ENCODE measurements at places on chromosomes 11 and 22.

DNA sequence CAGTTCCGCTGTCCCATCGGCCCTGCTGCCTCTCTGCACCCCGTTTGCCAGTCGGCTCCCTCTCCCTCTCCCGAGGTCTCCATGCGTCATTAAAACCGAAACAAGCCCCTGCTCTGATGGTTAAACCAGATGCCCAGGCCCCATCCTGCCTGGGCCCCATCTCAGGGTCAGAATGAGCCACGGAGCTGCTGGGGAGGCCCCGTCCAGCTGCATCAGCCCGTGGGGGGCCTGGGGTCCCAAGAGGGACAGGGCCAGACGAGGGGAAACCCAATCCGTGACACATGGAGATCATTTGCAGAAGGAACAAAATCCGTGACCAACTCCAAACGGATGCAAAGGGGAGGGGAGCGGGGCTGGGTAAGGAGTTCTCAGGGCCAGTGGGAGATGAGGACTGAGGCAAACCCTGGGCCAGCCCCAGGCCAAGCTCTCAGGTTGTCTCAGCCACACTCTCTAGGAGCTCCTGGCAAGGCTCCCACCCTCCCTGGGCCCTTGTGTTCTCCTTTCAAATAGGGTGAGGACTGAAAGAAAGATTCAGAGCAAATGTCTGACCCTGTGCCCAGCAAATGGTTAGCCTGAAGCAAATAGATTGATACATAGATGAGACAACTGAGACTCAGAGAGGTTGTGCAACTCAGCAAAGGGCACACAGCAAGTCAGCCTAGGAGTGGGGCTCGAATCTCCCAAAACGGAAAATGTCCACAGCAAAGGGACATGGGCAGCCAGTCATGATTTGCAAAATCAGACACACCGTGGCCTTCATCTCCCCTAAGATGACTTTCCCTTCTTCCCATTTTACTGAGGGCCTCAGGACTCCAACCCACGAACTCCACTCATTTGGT is 162.1 kb downstream of the MN1 start:
- DNase-seq, result no peak

DNA sequence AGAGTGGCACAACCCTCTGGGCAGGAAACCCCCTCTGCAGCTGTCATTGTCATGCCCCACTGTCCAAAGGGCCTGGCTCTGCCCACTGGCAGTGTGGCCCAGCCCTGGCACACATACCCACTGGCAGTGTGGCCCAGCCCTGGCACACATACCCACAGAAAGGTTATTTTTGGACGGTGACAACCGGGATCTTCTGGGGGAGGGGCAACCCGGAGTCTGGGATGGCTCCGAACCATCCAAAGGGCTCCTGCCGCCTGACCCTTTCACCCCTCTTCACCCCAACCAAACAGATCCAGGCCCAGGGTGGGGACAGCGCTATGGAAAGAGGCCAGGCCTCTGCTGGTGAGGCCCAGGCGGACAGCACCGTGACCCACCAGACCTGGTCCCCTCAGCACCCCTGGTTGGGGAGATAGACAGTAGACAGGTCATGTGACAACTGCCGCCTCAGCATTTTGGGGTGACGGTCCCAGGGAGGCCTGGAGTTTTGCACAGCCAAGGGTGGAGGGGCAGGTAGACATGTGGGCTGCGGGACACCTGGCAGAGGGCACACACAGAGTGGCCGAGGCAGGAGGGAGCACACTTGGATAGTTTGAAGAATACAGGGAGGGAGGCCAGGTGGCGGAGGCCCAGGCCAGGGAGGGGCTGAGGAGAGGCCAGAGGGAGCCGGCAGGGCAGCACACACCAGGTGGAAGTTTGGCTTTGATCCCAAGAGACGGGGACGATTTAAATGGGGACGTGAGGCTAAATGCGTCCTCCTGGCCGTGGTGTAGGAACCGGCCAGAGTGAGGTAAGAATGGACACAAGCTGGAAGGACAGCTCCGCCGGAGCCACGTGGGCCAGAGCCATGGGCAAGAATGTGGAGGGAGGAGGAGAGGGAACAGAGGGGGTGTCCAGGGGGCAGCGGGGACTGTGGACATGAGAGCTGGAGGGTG is 2.9 kb downstream of the MAPK12 start:
- no peak for DNase-seq

- no peak for DNase-seq
Measured at GRCh38 chr22:27238935-27239510, 562.5 kb downstream of the MN1 start.

DNA sequence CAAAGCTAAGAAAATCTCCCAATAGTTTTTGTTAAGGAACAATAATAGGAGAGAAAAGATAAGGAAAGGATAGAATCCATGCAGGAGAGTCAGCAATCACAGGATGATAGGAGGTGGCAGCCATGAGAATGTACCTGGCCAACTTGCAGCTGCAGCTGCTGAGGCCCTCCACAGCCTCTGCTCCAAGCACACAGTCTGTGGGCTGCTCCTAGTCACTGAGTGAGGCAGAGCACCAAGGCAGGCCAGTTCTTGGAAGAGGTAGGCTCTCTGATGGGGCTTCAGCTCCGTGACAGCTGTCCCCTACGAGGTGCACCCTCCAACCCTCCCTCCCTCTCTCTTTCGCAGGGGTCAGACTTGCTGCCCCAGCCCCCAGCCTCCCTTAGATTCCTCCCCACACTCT is 5.5 kb upstream of the KCNJ1 start:
- DNase-seq, result no peak

DNA sequence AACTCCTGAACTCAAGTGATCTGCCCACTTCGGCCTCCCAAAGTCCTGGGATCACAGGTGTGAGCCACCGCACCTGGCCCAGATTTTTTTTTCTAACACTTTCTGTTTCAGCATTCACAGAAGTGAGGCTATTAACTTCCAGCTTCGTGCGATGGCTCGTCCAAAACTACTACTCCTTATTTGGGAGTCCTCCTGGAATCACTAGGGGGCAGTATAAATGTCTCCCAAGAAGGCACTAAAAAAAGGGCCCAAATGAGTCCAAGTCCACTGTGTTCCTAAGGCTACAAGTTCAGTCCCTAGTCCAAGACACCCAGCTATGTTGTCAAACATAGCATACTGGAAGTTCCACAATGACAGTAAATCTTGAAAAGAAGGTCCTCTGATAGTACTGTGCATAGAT is 63.2 kb upstream of the BIRC3 start:
- no peak for DNase-seq

DNA sequence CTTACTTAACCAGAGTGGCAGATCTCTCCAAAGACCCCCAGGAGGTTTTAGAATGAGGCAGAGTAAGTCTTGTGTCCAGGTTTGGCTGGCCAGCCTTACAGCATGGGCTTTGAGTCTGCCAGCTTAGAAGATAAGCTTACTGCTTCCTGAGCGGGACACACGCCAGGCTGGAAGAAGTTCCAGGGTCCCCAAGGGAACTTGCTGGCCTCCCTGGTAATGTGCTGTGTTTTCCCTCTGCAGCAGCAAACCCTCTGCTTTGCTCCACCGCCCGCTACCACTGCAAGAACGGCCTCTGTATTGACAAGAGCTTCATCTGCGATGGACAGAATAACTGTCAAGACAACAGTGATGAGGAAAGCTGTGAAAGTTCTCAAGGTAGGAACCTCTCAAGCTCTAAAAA is 154.2 kb downstream of the LDLRAD3 start:
- DNase-seq, result no peak

DNA sequence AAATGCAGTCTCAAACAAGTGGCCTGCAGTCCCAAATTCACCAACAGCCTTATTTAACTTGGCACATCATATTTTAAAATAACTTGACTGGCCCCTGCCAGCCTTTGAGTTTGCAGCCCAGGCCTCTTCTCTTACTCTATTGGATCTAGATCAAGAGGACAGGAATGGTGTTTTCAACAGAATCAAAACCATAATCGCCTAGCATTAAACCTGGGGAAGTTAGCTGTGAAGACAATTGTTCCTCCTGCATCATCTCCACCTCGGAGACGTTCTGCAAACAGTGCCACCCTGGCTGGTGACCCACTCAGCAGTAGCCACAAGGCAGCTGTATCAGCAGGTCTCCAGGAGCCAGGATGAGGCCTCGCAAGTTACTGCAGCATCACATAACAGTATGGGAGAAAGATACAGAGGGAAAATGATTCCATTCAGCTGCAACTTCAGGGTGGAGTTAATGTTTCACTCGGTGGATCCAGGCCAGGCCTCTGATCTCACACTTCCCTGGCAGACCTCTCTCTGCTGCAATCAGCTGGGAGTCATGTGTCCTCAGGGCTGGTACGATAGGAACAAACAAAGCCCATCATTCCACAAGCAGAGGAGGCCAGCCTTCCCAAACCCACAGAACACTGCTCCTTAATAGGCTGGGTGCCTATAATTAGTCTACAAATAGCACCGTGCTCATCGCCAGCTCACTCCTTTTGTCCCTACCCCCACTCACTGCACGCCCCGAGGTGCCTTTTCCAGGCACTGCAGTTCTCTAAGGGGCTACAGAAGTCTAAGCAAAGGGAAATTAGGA is 18.6 kb upstream of the SCN2B start:
- DNase-seq, result no peak

- DNase-seq, result no peak
Measured at GRCh38 chr22:48258064-48258701, 1495.7 kb downstream of the TBC1D22A start.

DNA sequence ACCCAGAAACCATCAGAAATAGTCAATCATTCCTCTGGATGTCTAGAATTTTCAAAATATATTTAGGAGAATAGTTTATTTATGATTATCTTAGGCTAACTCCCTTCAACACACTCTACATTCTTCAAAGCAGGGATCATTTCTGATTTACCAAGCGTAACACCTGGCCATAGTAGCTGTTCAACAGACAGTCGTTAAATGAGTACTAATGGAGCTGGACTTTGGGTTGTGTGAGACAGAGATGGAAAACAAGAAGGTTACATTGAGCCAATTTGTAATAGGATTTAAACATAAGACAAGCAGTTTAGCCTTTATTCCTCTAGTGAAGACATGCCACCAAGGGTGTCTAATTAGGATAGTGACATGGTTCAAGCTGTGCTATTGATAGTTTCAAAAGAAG is 129.2 kb upstream of the ANO3 start:
- DNase-seq, result no peak

- DNase-seq, result no peak
Measured at GRCh38 chr11:109728056-109728455, 306.1 kb downstream of the C11orf87 start.

GRCh38 chr22:26597026-26597425 is 7.1 kb upstream of the TPST2 start:
- no peak for DNase-seq

GRCh38 chr11:64826578-64827450 is 16.5 kb upstream of the MEN1 start:
- DNase-seq, result no peak

DNA sequence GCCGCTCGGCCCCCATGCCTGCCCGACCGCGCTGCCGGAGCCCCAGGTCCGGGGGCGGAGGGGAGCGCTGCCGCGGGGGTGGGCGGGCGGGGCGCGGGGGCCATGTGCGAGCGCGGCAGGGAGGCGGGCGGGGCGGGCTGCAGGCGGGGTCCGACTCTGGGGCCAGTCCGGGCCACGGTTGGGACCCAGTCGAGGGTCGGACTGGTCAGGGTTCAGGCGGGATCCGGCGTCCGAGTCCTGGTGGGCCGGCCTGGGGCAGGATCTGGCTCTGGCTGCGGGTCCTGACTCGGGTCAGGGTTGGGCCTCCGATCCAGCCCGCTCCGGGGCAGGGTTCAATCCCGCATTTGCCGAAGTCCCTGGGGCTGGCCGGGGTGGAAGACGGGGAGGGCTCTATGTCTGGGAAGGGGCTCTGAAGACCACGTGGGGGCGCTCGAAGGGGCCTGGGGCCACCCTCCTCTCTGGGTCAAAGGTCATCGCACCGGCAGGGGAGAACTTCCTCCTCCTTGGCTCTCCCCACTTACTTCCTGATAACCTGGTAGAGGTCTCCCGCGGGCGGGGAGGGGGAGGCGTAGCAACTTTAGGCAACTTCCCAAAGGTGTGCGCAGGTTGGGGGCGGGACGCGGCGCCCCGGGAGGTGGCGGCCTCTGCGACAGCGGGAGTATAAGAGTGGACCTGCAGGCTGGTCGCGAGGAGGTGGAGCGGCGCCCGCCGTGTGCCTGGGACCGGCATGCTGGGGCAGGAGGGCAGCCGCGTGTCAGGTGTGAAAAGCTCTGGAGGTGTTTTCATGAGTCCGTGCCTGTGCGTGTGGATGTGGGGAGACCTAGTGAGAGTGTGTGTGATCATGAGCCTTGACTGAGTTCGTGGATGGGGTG is 603 bp downstream of the ESRRA start:
- DNase-seq, result peak; percentile 41

DNA sequence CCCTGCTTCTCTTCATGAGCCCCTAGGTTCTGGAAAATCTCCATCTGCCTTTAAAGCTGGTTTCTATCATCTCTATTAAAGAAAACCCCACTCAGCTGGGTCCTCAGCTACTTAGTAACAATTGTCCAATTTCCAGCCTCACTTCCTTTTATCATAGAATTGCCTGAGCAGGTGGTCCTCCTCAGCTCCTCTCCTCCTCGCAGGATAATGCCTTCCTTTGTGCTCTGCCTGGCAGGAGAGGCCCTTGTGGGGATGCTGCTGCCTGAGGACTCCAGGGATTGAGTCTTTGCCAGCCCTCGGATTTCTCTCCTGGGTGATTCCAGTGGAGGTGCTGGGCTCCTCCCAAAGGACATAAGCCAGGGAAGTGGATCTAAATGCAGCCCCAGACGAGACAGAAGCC is 448.3 kb downstream of the INSC start:
- no peak for DNase-seq

DNA sequence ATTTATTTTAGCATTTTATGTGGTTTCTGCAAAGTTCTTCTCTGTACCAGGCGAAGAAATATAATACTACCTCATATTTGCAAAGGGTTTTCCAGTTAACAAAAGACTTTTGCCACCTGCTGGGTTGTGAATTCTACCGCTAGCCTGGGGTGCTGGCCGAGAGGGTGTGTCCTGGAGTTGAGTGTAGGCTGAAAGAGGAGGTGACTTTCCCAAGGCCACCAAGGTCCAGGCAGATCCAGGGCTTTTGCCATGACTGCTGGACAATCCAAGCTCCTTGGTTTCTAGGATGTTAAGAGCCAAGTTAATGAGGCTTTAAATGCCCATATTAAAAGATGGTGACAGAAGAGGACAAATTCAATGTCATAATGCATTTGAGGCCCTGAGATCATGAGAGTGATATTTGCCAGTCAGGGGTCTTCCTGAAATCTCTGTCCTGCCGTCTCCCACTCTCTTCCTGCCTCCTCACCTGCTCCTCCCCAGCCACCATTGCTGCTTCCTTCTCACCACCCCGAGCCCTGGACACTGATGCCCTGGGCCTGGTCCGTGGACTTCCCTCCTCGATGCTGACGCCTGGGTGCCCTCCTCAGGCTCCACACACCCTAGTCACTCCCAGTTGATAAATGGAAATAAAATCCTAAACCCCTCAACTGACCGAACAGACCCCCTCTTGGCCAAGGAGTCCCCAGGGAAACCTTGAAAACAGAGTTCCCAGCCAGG is 825.6 kb downstream of the TBC1D22A start:
- DNase-seq, result no peak

- DNase-seq, result no peak
Measured at GRCh38 chr11:129694538-129694937, 121.1 kb upstream of the TMEM45B start.

GRCh38 chr22:42080287-42080686 is 787 bp downstream of the SMDT1 start:
- DNase-seq, result no peak

GRCh38 chr11:78982473-78982872 is 407.8 kb upstream of the NARS2 start:
- DNase-seq, result no peak

- DNase-seq, result no peak
Measured at GRCh38 chr22:23453277-23453676, 126.8 kb downstream of the IGLL1 start.

Data from activated CD8-positive, alpha-beta memory T cell treated with anti-CD3 and anti-CD28 coated beads for 4 hours (primary cell).